ENCODE measurements at places on chromosomes 7 and 10.

DNA sequence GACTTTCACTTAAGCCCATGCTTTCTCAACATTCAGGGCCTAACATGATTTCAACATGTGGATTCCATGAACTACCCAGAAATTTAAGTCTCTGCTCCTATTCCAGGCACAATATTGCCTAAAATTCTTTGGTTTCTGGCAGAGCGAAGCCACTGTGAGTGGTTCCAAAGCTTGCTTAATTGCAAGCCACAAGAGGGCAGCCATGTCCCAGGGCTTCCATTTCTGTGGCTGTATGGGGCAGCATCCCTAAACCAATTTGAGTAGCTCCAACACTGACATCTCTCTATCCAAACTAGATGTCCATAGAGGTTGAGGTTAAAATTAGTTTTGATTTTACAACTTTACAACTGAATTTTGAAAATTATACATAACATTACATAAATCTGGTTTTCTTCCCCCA lies 56.3 kb upstream of the MDFIC start:
- DNase-seq = no peak

DNA sequence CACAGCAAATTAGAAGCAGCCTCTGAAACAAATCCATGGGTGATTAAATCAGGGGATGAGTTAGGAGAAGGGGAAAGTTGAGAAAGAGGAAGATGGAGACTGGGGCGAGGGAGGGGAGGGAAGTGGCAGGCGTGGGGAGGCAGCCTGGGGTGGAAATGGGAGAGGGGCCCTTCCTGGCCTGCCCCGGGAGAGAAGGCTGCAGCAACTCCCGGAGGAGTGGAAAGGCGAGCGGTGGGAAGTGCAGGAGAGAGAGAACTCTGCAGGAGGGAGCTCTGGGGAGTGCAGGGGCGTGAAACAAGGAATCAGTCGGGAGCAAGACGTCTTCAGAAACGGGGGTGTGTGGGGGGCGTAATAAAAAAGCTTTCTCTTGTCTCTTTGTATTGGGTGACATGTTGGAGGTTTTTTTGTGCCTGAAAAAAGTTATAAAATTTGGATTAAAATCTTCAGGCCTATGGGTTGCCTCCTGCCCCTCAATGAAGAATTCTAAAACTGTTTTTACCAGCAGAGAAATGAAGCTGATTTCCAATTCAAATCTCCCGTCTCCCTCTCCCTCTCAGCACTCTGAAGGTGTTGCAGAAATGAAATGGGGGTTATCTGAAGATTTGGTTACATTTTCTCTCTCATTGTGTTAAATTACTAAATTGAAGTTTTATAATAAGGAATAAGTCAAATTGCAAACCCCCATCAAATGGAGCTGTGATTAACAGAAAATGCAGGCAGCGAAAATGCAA lies 4.7 kb upstream of the UNCX start:
- DNase-seq = no peak

DNA sequence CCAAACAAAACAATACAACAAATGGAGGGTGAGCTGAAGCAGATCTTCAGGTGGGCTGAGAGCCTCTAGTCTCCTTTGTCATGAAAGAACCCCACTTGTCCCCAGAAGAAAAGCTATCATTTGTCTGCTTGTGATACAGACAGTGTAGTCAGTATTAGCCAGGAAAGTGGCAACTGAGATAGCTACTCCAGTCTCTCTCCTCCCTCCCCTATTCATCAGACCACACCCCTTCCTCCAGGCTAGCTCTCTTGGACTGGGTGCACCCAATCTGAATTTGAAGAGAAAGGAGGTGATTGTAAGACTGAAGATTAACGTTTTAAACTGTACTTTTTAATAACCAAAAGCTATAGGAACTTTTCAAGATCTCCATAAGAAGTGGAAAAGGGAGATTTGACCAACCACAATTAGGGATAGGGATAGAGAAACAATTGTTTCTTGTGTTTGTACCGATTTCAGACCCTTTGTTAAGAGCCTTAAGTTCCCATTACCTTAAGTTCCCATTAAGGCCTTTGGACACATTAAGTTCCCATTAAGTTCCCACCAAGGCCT lies 14.1 kb downstream of the BMPR1A start:
- DNase-seq = no peak

- DNase-seq = no peak
Measured at GRCh38 chr7:151273651-151274390, 25.3 kb upstream of the SMARCD3 start.

DNA sequence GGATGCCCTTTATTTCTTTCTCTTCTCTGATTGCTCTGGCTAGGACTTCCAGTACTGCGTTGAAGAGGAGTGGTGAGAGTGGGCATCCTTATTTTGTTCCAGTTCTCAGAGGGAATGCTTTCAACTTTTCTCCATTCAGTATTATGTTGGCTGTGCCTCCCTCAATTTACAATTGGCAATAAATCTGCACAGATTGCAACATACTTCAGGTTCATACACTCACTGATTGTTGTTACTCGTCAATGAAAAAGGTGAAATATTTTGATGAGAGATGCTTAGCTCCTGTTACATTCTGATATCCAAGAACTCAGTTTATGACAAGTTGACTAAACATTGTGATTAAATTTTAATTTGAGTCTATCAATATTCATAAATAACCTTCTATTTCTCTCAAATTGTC lies 37.9 kb upstream of the DKK1 start:
- DNase-seq = no peak

DNA sequence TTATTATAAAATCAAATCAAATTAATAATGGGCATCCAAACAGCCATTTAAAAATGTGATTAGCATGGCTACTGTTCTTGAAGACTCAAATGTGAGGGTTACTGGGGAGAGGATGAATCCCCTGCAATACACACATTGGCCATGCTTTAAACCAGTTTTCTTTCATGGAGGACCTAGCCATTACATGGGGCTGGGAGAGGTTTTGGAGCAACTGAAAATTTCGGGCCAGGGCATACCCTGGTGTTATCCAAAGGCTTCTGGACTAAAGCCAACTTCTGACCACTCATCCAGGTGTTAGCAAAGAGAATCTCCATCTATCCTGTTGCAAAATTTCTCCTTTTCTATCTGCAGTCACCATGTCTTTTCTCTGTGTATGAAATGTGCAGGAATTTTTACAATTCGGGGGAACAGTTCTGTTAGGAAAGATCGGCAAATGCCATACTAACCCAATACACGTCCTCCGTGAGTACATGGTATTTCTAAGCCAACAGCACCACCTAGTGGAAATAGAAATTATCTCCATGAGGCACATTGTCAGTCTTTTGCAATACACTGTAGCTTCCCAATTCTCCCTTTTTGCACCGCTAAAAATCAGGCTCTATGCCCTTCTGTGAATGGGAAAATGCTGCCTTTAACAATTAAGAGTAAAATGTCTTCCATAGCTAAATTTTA lies 47.0 kb upstream of the ZNF107 start:
- peak; percentile 27 for DNase-seq

- DNase-seq = no peak
Measured at GRCh38 chr7:45682836-45683555, 108.8 kb downstream of the ADCY1 start.

DNA sequence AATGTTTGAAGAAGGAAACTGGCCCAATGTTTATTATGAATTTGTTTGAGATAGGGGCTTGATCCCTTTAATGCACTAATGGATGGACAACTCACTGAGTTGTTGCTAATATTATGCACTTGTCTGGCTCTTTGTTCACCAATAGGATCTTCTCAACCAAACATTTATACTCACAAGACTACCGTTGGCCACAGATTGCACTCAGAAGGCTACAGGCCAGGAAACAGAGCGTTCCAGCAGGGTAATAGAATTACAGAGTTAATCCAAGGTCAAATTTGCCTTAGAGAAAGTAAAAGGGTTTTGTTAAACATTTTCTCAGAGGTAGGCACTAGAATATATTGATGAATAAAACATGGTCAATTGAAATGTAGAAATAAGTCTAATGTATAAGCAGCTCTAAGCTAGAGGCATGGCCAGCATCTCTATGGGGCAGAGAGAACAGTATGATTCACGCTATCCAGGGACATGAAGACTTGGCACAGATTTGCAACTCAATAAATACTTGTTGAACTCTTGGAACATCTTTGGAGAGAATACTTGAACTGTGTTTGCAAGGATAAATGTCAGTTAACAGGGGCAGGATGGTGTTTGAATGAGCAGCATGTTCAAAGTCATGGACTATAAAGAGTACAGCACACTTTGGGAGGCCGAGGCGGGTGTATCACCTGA lies 606.9 kb downstream of the SORCS3 start:
- DNase-seq = no peak

- DNase-seq = no peak
Measured at GRCh38 chr10:50614444-50615137, 9.2 kb downstream of the SGMS1 start.

DNA sequence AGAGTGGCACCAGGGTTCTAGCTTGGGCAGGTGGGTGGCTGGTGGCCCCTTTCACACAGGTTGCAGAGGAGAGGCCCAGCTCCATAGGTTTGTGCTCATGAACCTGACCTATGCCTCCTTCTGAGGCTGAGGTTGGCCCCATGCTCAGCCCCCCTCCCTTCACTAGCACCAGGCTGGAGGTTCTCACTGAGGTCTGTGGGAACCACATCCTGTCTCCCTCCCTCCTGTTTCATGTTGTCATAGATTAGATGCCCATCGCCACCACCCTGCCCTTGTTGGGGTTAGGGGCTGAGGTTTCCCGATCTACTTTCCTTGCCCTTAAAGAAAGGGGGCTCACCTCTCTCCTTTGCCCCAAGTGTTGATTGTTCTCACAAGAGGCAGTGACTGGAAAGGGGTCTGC lies 14.7 kb downstream of the NEUROG3 start:
- no peak for DNase-seq

GRCh38 chr10:69438536-69439349 lies 12.5 kb upstream of the TSPAN15 start:
- no peak for DNase-seq

GRCh38 chr10:48494073-48494472 lies 110.8 kb downstream of the ARHGAP22 start:
- DNase-seq = no peak

DNA sequence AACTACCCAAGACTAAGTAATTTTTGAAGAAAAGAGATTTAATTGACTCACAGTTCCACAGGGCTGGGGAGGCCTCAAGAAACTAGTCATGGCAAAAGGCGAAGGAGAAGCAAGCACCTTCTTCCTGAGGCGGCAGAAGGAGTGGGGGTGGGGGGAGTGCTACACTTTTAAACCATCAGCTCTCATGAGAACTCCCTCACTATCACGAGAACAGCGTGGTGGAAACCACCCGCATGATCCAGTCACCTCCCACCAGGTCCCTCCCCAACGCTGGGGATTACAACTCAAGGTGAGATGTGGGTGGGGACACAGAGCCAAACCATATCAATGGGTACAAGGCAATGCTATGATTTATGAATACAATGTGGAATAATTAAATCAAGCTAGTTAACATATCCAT lies 241.9 kb downstream of the PTPRN2 start:
- DNase-seq = no peak

- DNase-seq = no peak
Measured at GRCh38 chr7:100059251-100059739, 9.7 kb downstream of the ZSCAN21 start.

DNA sequence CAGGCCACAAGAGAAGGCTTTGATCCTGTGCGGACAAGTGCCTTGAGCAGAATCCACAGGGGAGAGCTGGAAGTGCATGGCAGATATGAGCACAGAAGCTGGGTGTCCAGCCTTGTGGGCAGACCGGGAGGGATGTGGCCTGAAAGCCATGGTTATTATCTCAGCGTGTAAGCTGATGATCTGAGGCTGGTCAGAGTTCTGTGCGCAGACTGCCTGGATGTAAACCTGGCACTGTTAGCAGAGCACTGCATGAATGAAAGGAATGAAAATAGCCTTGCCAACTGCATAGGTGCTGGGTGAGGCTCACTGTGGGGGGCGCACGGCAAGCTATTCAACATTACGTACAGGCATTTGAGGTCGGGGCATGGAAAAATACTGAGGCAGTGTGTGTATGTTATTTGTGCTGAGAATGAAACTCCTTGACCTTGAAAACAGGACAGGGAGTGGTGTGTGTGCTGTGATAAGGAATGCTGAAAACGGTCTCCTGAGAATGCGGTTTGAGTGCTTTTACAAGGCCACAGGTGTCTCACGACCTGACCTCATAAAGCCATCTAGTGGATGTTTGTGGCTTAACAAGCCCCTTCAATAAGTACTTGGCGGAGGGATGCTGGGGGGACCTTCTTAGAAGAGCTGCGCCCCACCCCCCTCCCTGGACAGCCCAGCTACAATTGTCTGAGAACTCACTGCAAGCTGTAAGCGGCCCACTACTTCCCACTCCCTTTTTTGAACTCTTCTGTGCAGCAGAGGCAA lies 18.7 kb downstream of the AKR1C1 start:
- peak; percentile 44 for DNase-seq

GRCh38 chr10:88881320-88881719 lies 1.3 kb downstream of the STAMBPL1 start:
- no peak for DNase-seq

- no peak for DNase-seq
Measured at GRCh38 chr7:131762753-131763152, 206.3 kb upstream of the PODXL start.

GRCh38 chr7:37660614-37661013 lies 23.0 kb upstream of the GPR141 start:
- no peak for DNase-seq

- DNase-seq = no peak
Measured at GRCh38 chr7:158707610-158708009, 3.0 kb upstream of the NCAPG2 start.

- DNase-seq = no peak
Measured at GRCh38 chr10:34906067-34906965, 91.2 kb upstream of the PARD3 start.

DNA sequence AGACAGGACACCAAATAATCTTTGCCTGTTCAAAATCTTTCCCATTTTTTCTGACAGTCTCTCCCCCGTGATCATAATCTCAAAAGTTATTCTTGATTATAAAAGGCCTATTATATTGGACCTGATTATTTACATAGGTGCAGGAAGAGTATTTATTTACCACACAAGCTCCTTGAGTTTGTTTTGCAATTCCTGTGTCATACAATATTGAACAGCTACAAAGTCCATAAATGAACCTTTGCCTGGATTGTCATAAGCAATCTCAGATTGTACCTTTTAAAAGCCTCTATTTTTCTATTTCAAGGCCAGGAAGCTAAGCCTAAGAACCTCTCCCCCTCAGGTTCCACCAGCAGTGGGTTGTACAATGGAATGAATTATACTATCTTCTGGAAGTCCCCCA lies 183.9 kb upstream of the MEOX2 start:
- DNase-seq = no peak

DNA sequence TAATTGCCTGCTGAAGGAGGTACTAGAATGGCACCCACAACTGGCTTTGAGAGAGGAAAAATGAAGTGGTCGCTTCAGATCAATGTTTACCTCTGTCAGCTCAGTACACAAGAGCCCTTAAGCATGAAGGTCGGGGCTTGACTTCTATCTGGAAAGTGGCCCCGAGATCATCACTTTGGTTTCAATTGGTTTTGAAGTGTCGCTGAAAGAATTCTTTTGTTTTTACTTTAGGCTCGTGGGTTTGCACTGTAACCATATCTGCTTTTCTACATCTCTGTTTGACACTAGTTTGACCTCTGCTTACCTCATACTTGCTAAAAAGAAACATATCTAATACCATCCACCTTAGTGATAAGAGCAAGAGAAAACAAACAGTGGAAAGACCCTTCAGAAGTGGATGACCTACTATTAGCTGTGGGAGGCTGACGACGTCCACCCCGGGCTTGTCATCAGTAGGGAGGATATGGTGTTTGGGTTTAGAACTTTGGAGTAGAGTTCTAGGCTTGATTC lies 361.8 kb downstream of the GATA3 start:
- DNase-seq = no peak

Data from SHP77 treated with DMSO at 0.1 percent for 48 hours (cell line).